ENCODE measurements at places on chromosomes 2 and 18.
A peak's percentile ranks its signal among the peaks of the same experiment; 100 is the strongest.

DNA sequence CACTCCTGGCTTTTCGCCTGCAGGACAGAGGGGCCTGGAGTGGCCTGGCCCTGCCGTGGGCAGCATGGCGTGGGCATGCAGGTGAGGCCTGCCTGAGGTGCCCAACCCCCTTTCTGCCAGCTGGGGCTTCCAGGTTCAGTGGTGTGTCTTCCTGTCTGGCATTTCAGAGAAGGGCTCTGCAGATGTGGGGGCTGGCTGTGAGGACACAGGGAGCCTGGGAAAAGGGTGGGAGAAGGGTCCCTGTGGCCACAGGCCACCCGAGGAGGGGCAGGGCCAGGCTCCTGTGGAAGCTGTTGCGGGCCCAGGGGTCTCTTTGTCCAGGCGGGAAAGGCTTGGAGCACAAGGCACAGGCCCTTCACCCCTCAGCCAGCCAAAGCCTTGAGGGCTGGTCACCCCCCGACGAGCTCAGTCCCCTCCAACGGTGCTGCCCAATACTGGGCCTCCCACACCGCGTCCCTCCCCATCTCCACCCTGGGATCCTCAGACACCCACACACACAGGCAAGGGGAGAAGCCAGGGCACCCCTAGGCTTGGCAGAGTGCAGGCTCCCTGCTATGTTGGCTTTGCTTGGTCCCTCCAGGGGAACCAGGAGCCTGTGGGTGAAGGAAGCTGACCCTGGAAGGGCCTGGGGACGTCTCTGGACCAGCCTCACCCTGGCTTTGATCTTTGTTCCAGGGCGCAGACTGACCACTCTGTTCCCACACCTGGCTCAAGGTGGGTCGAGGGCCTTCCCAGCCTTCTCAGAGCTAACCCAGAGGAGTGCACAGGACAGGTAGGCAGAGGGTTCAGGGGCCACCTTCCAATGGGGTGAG lies 3.7 kb upstream of the AQP12A start:
- peak; percentile 43 for DNase-seq

DNA sequence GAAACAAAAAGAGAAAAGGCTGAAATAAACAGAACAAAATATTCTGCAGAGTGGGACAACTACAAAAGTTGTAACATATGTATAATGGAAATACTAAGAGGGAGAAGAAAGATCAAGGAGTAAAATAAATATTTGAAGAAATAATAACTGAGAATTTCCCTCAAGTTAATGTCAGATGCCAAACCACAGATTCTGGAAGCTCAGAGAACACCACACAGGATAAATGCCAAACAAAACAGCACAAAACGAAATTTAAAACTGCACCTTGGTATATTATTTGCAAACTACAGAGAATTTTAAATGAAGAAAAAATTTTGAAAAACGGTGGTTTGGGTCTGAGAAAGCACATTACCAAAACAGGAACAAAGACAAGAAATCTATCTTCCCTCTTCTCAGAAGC lies 1588.9 kb upstream of the TMEFF2 start:
- DNase-seq = no peak

DNA sequence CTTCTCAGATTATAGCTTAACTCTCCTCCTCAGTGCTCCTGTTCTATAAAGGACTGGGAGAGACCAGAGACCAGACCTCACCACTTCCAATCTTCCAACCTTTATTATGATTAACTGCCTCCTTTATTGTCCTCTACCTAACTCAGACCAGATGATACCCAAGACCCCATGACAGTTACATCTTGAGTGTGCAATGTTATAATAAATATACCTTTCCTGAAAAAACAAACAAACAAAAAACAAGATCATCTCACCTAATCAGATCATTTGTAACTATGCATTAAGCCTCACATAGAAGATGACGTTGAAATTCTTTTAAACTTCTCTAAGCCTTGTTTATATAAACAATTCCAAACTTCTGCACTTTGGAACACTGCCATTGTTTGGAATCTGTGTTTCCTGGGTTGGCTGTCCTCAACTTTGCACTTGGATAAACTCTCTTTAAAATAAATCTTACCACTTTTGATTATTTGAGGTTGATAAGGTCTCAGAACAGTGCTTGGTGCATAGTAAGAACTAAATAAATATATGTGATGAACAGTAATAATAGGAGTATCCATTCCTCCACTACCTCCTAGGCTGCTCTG lies 342.7 kb downstream of the TDRD15 start:
- DNase-seq = no peak

DNA sequence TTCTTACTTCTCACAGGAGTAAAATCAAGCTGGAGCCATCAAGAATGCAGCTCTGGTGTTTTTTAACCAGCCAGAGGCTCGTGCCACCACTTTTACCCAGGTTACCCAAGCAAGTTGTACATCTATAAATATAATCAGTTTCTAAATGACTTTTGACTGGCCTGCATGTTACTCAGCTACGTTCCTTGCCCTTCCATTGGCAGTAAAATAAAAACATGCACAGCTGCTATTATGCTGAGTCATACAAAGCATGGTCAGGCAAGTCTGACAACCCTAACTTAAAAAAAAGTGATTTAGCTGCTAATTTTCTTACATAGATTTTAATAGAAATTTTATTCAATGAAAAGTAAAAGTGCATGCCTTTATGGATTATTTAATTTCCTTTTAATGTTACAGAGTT lies 111.7 kb upstream of the CSRNP3 start:
- no peak for DNase-seq

DNA sequence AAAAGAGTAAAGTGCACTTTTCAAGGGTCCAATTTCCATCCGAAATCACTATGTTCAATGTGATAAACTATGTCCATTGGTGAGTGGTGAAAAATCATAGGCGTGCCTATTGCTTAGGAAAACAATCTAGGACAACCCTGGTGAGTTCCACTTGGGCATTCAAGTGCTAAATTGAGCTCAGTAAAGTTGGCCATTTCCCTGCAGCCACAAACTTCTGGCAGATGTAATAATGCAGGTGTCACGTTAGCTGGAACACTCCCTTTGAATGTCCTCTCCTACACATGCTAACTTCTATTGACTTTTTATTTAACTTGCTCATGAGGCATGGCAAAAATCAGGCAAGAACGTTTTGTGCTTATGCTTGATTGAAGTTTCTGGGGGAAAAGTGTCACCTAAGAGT lies 67.1 kb downstream of the CPS1 start:
- no peak for DNase-seq

DNA sequence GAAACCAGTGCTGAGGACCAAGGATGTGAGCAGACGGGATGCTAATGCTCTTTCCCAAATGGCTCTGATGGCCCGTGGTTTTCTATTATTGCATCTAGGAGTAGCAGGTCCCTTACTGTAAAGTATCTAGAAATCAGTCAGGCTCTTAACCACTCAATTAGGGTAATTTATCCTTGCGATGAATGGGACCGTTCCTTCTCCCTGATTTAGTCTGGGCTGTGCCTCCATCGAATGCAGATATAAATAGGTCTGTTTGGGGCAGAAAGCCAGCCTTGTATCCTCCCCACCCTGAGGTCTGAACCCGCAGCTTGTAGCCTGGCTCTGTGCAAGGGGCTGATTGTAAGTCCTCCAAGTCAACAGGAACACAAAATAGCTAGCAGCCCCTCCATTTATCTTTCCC lies 9.5 kb upstream of the SMARCAL1 start:
- DNase-seq = no peak

GRCh38 chr2:170405326-170405725 lies 227.4 kb downstream of the MYO3B start:
- no peak for DNase-seq

GRCh38 chr2:46187112-46187618 lies 110.0 kb upstream of the EPAS1 start:
- no peak for DNase-seq

DNA sequence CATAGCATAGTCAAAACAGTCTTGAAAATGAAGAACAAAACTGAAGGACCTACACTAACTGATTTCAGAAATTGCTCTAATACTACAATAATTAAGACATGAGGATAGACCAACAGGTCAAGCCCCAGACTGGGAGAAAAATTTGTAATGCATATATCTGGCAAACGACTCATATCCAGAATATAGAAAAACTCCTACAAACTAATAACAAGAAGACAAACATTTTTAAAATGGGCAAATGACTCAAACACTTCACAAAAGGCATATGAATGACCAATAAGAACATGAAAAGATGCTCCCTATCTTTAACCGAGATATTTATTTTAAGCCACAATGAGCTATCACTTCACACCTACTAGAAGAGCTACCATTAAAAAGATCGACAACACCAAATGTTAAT lies 14.2 kb downstream of the TGFBRAP1 start:
- DNase-seq = no peak

GRCh38 chr18:47260120-47260923 lies 8.9 kb upstream of the SKOR2 start:
- DNase-seq = peak; percentile 43

GRCh38 chr2:126995621-126996377 lies 97.1 kb downstream of the TEX51 start:
- no peak for DNase-seq

GRCh38 chr2:226337941-226338600 lies 461.5 kb downstream of the IRS1 start:
- DNase-seq = no peak

GRCh38 chr2:83522891-83523493 lies 936.1 kb downstream of the SUCLG1 start:
- no peak for DNase-seq

GRCh38 chr2:60547841-60548240 lies 5.6 kb downstream of the BCL11A start:
- DNase-seq = no peak

GRCh38 chr2:10380048-10380926 lies 67.8 kb downstream of the ODC1 start:
- DNase-seq = no peak

All from psoas muscle (tissue), 8 donors.